GM12864 (cell line): ENCODE measurements at places on chromosomes 6 and 20.
A peak's percentile ranks its signal among the peaks of the same experiment; 100 is the strongest.

GRCh38 chr6:110682460-110682853 lies 132.8 kb downstream of the CDK19 start:
- peak; percentile 84 for DNase-seq

DNA sequence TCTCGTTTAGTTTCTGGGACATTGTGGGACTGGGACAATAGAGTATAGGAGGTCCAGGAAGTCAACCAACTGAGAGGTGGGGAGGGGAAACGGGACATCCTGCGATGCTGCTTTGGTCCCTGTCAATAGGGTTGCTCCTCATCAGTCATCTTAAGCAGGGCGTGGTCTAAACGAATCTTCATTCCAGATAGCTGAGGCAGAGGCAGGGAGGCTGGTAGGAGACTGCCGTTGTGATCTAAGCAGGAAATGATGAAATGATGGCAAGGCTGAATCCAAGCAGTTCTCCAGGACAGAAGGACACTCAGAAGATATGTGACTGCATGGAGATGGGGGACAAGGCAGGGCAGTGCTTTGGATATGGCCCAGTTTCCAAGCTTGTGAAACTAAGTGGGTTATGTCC lies 953.4 kb downstream of the KIF16B start:
- no peak for DNase-seq

- no peak for DNase-seq
Observed at GRCh38 chr6:53898026-53898795, 103.4 kb downstream of the LRRC1 start.

- no peak for DNase-seq
Observed at GRCh38 chr20:42493001-42493400, 696.7 kb downstream of the PTPRT start.

DNA sequence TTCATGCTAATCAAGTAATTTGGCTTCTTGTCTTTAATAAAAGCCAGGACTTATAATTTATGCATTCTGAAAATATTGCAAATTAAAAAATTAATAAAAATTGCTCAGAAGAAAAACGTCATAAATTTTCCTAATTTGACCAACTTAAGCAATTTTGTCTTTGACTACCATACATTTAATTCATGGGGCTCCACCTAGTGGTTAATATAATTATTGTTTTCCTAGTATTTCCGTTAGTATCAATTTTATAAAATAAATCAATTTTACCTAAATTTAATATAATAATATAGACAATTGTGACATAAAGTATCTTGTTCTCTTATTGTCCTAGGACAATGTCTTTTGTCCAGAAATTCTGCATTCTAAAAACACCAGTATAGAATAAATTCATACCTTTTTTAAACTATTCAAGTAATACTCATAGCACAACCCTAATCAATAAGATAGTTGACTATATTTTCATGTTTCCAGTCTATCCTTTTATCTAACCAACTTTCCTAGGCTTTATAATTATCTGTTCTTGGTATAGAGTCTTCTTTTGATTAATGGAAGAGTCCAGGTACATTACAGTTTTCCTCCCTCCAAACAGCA lies 319.9 kb downstream of the TRDN start:
- DNase-seq, result no peak
